ENCODE measurements at places on chromosomes 11 and 22.

DNA sequence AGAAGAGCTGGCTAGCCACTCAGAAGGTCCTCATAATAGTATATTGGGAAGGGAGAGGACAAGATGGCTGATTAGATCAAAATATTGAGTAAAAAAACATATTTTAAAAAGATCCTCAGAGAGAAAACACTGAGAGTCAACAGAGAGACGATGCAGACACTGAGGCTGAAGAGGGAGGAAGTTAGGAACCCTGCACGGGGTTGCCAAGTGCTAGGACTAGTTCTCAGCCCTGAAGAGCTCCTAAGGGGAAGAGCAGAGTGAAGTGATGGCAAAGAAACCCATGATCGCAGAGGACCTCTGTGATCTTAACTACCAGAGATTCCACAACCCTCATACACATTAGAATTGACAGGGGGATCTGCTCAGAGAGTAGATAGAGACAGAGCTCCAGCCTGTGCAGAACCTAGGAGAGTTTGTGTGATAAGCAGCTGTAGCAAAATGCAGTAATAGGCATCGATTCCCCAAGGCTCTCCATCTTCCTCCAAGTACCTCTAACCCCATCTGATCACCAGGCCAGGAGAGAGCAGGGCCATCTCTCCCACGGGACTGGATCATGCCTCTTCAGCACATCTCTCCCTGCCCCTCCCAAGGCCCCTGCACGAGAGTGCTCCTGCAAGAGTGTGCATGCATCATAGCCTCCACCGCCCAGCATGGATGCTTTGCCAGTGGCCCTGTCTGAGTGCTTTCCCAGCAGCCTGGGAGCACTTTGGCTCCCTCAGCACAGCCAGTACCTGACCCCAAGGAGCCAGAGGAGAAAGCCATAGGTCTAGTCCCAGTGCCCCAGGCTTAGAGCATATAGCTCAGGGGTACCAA lies 41.2 kb upstream of the ARL14EP start:
- DNase-seq: no peak

GRCh38 chr11:65121447-65121864 lies 478 bp downstream of the FAU start:
- no peak for DNase-seq

DNA sequence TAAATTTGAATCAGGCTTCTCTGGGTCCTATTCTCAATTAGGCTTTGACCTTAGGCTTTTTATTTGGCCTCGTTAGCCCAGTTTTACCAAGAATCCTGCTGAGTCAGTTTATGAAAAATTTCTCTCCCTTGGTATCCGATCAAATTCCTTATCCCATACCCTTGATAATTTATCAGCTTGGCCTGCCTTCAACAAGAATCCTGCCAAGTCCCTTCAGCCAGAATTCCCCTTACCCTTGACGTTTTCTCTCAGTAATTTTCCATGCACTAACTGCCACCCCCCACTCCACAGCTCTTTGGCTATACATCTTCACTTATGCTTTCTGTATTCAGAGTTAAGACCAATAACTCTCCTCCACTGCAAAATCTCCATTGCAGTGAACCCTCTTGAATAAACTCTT lies 811.0 kb upstream of the CCDC90B start:
- DNase-seq: no peak

DNA sequence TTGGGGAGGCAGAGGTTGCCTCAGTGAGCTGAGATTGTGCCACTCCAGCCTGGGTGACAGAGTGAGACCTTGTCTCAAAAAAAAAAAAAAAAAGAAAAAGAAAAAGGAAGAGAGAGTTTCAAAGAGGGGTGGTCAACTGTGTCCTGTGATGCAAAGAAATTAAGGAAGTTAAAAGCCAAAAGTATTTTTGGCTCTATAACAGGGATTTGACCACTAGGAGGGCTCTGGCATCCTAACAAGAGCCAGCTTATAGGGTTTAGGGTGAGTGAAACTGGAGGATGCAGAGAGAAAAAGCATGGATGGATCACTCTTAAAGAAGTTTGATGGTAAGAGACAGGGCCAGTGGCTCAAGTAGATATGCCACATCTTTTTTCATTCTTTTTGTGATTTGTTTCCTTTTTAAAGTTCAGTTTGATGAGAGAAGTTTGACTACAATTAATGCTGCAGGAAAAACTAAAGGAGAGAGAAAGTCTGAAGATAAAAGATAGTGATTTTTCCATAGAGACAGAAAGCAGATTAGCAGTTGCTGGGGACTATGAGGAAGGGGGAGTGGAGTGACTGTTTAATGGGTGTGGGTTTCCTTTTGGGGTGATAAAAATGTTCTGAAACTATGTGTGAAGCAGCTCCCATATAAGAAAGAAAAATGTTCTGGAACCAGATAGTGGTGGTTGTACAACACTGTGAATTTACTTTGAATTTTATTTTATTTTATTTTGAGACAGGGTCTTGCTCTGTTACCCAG lies 11.1 kb upstream of the MICAL2 start:
- DNase-seq: no peak

DNA sequence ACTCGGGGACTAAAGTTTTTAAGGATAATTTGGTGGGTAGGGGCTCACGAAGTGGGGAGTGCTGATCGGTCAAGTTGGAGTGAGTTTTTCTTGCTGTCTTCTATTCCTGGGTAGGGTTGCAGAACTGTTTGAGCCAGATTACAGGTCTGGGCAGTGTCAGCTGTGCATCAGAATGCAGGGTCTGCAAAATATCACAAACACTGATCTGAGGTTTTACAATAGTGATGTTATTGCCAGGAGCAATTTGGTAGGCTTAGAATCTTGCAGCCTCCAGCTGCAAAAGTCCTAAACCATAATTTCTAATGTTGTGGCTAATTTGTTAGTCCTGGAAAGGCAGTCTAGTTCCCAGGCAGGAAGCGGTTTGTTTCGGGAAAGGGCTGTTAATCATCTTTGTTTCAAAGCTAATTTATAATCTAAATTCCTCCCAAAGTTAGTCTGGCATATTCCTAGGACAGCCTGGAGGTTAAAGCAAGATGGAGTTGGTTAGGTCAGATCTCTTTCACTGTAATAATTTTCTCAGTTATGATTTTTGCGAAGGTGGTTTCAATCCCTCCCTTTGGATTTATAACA lies 39.7 kb upstream of the CALCA start:
- DNase-seq: no peak
